ENCODE measurements at places on chromosomes 5 and 9.

GRCh38 chr5:163770625-163771024, 265.2 kb downstream of the MAT2B start:
- no peak for DNase-seq

GRCh38 chr9:75910731-75911130, 20.3 kb downstream of the PCSK5 start:
- DNase-seq = no peak

- DNase-seq = no peak
These were observed 129.2 kb downstream of the MED27 start for GRCh38 chr9:131950487-131950886.

- DNase-seq = no peak
These were observed 60.3 kb upstream of the PARP8 start for GRCh38 chr5:50606179-50606578.

DNA sequence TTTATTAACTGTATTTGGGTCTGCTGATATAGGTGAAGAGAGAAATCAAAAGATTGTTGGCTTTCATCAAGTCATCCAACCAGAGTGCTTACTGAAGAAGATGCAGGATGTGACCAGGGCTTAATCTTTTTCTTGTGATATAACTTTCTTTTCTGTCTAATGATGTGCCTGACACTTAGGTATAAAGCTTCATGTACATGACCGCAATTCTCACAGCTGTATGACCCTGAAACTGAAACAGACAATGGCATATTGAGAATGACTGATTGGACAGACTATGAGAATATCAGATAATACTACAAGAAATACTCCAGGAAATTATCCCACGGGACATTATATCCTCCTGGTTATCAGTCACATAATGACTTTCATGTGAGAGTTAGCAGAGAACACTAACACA, 32.5 kb upstream of the FAM174A start:
- DNase-seq = no peak

GRCh38 chr5:38403406-38403805, 145.0 kb downstream of the EGFLAM start:
- no peak for DNase-seq

- no peak for DNase-seq
These were observed 142.2 kb downstream of the PRDM9 start for GRCh38 chr5:23649594-23649993.

GRCh38 chr9:93721417-93721965, 145.1 kb downstream of the PHF2 start:
- DNase-seq = no peak

- DNase-seq = no peak
These were observed 164.3 kb downstream of the ENC1 start for GRCh38 chr5:74476046-74476818.

DNA sequence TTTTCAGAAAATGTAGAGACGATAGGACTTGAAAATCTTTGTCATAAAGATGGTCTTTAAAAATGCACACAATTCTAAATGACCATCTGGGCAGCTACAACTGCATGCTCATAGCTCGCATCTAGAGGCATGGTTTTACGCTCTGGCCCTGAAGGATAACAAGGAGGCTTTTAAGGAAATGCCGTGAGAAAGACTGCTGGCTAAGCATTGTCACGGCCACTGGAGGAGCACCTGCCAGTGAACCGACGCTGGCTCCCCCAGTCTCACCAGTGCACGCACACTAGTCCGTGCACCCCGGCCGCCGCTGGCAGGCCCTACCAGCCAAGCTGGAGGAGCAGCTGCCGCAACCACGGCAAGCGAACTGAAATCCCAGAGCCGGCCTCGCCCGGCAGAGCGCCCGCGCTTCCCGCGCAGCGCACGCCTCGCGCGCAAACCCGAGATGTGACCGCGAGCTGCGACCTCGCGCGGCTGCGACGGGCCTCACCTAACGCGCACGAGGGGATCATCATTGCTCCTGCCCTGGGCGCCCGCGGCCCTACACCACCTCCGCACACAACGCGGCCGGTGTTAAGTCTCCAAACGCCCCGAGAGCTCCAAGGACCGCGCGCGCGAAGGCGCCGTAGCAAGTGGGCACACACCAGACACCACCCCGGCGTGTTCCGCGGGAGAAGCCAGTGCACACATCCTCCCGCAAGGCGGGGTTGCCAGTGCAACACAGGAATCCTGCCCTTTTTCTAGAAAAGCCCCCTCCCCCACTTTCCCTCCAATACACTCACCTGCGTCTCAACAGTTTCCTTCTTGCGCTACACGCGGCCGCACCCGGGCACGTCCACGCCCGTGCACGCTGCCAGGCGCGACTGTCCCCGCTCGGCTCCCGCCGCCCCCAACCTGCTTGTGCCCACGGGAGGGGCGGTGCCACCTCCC, 5.3 kb downstream of the ELAVL2 start:
- DNase-seq = no peak

DNA sequence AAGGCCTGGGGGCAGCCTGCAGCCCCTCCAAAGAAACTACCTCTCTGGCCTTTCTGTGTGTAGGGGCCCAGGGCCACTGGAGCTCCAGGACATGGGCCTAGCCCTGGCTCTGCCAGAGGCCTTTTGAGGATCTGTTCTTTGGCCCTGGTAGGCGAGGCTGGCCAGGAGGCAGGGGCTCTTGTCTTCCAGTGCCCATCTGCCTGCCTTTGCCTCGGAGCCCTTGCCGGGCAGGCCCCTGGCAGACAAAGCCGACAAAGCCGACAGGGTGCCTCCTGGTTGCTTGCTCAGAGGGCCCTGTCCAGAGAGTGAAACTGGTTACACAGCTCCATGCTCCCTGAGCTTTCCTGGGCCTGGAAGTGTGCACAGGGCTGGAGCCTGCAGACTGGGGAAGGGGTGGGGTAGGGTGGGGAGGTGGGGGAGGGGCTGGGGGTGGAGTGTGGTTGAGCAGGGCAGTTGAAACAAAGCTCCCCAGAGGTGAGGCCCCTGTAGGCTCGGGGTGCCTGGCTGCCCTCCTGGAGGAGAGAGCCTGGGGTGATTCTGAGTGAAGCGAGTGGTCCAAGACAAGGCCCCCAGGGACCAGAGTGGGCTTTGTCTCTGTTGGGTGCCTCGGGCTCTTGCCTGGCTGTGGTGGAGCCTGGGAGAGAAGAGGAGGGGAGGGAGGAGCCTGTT, 29.3 kb downstream of the PTPA start:
- peak; percentile 65 for DNase-seq

DNA sequence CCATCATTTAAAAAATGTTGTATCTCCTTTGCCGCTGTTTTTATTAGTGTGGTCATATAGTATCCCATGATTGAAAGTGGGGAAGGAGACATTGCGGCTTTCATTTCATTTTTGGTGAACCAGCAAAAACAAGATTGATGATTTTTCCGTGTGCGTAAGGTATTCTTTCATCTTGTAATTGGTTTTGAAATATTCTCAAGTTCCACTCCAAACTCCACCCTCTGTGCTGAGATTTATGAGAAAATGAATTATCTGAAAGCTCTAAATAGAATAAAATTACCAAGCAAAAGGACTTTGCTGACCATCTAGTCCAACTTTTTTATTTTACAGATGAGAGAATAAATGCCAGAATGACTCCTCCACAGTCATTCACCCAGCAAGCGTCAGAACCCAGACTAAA, 103.1 kb upstream of the MPDZ start:
- no peak for DNase-seq

- DNase-seq = no peak
These were observed 70.5 kb downstream of the EPB41L4B start for GRCh38 chr9:109250311-109250741.

GRCh38 chr5:9440517-9440916, 105.4 kb downstream of the SEMA5A start:
- DNase-seq = no peak

GRCh38 chr9:77156646-77157371, 20.5 kb upstream of the VPS13A start:
- no peak for DNase-seq

DNA sequence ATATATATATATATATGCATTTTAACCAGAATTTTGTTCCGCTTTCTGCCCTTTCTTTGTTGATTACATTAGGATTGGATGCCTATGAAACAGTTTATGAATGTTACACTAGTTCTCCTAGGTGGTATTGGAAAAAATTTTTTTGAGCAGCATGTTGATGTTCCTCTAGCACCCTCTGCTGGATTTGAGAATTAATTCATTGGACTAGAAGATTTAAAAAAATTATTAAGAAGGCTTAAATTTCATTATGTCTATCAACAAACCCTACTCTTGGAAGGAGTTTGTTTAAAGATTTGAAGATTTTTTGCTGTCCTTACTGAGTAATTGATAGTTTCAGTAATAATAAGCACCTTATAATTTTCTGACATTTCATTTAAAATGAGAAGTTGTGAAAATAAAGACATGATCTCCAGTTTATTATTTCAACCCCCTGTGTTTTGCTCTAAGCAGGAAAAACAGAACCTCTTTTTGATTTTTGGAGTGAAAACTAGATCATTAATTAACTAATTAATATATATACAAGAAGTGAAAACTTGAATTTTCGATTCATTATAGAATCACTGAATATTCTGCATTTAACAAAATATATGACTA, 89.6 kb downstream of the CCDC171 start:
- no peak for DNase-seq

- DNase-seq = no peak
These were observed 34.7 kb upstream of the TGFBI start for GRCh38 chr5:135993880-135994636.

DNA sequence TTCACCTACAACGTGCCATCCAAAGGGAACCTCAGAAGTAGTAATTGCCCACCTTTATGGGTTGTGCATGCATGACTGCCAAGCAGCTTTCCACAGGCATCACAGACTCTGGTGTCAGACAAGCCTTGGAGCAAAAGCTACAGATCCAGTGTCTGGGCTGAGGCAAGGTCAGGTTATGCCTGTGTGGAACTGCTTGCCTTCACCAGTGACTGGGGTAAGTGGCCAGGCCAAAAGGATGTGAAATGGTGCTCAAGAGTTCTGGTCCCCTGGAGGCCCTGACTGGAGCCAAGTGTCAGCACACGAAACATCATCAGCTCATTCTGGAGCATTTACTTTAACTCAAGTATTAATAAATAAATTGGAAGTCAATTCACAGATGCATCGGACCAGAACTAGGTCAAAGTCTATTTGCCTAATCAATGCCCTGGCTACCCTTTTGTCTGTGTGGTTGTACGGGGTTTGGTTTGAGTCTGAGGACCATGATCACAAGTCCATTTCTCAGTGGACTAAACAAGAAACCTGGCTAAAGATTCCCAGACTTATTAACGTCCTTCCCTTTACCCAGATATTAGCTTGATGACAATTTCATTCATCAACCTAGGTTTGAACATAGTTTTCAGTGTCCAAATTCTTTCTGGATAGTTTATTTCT, 41.5 kb upstream of the ZBED3 start:
- DNase-seq = no peak

- no peak for DNase-seq
These were observed 15.9 kb downstream of the PTAR1 start for GRCh38 chr9:69743930-69744329.

DNA sequence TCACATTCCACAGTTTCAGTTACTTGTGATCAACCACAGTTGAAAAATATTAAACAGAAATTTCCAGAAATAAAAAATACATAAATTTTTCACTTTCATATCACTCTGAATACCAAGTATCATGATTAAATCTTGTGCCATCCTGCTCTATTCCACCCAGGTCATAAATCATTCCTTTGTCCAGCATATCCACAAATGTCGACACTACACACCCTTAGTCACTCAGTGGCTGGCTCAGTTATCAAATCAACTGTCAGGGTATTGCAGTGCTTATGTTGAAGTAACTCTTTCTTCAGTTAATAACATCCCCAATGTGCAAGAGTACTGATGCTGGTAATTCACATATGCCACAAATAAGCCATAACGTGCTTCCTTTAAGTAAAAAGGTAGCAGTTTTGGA, 115.7 kb downstream of the FBXL17 start:
- DNase-seq = no peak

DNA sequence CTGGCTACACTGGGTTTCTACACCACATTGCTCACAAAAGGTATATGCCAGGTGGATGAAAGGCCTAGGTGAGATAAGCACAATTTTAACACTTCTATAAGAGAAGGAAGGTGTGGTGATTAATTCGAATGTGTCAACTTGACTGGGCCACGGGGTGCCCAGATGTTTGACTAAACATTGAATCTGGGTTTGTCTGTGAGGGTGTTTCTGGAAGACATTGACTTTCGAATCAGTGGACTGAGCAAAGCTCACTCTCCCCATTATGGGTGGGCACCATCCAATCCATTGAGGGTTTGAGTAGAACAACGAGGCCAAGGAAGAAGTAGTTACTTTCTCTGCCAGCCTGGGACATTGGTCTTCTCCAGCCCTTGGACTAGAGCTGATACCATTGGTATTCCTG, 78.2 kb upstream of the COL5A1 start:
- DNase-seq = peak; percentile 9

DNA sequence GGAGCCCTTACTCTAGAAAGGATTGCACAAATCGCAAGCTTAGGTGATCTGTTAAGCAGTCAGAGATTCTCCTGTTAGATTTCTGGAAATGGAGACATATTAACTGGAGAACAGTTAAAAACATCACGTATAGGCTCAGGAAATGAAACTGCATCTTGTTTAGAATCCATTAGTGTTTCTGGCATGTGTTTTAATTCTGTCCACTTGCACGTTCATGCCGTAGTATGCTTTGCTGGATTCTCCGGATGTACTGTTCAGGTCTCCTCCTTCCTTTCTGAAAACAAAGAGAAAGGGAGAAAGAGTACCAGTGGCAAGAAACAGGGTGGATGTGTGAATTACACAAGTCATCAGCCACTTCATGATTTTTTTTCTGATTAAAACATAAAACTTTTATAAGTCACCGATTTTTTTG, 2.5 kb upstream of the RGMB start:
- no peak for DNase-seq

DNA sequence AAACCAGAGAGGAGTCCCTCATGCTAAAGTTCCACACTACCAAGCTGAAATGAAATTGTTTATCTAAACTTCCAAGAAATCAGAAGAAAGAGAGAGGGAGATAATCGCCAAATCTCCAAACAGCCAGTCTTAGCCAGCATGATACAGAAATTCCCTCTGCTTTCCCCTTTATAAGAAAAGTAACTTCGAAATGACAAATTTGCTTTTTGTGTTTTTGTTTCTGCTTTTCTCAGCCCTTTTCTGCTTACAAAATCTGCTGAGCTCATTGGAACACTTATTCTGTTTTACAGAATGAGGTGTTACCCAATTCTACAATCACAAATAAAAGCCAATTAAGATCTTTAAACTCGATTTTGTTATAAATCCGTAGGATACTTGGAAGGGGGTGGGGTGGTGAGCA, 72.9 kb downstream of the SFXN1 start:
- DNase-seq = no peak

DNA sequence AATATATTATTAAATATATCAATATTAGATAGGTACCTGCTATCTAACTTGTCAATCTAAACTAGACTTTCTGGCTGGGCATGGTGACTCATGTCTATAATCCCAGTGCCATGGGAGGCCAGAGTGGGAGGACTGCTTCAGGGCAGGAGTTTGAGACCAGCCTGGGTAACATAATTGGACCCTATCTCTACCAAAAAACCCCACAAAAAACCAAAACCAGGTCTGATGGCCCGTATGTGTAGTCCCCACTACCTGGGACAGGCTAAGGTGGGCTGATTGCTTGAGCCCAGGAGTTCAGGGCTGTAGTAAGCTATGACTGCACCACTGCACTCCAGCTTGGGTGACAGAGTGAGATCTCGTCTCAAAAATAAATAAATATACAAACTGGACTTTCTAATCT, 55.0 kb downstream of the PJA2 start:
- DNase-seq = no peak

GRCh38 chr5:133053448-133053847, 1.6 kb downstream of the HSPA4 start:
- no peak for DNase-seq

GRCh38 chr9:69425136-69425801, 100.3 kb downstream of the ENTREP1 start:
- DNase-seq = no peak

- peak; percentile 85 for DNase-seq
These were observed 809 bp downstream of the SLC44A1 start for GRCh38 chr9:105245029-105245890.
